Fibroblast of mammary gland (primary cell): ENCODE measurements at places on chromosomes 16 and 17.

DNA sequence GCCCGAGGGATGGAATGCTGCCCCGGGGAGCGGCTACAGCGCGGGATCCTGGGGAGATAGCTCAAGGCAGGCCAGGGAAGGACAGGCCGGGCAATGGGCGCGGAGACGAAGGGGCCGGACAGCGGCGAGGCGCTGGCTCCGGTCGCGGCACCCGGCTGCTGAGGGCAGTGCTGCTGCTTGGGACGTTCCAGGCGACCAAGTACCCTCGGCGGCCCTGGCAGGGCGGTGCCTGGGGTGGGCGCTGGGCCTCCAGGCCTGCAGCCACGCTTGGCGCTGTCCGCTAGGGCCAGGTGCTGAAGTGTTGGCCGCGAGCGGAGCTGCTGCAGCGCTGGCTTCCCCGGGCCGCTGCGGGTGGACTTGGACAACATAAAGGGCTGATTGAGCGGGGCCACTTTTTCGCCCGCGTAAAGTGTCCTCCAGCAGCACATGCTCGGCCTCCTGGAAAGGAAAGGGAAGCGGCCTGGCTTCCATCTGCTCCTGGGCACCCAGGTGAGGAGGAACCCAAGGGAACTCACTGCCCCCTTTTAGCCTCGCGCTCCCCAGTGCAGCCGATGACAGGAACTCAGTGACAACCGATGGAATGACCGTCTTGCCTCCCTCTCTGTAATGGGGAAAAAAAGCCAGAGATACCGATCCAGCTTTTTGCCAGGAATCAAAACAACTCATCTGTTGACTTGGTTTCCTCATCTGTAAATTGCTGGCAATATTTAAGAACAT lies 23.7 kb downstream of the CLEC3A start:
- peak; percentile 14 for DNase-seq

- DNase-seq = peak; percentile 91
Measured at GRCh38 chr17:33469911-33470310, 176.8 kb upstream of the ASIC2 start.

DNA sequence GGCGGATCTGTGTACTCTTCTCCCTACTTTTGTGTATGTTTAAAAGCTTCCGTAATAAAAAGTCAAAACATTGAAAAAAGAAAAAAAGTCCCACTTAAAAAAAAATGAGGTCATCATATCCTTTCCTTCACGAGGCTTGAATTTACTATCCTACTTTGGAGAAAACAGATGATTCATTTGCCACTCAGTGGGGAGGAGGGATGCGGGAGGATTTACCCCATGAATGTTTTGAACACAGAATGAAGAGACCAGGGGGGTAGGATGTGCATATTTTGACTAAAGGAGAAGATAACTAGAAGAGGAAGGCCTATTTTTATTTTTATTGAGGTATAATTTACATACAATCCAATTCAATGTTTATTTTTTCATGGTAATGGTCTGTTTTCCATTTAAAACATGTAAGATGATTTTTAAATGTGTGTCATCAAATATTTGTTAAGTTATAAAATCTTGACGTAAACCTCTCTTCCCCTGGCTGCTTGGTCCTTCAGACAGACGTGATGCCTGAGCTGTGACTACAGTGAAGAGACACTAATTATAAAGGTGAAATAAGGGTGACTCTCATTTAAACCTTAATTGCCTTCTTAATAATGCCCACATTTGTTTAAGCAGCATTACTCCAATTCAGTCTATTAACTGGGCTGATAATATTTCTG lies 135.4 kb upstream of the AXIN2 start:
- DNase-seq = peak; percentile 76

GRCh38 chr17:5832886-5833285 lies 237.3 kb upstream of the WSCD1 start:
- DNase-seq = no peak

DNA sequence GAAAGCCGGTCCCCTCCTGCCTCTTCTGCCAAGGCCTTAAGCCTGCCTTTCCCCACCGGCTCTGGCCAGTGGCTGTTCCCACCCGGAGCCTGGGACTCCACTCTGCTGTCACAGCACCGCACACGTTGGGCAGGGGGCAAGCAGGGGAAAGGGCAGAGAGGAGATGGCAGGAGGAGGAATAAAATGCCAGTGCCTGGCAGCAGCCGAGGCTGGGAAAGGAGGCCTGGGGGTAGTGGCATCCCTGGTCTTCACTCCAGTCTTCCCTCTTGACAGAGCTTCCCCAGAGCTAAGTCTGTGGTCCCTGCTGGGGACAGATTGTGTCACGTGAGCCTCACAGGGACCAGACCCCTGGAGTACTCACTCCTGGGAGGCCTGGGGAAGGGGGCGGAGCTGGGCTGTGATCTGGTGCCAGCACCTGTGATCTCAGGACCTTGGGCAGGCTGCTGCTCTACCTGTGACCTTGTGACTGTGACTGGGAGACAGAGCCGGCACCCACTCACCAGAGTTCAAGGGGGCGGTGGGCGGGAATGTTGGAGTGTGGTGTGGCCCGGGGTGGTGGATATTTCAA lies 97.2 kb upstream of the GSE1 start:
- no peak for DNase-seq

DNA sequence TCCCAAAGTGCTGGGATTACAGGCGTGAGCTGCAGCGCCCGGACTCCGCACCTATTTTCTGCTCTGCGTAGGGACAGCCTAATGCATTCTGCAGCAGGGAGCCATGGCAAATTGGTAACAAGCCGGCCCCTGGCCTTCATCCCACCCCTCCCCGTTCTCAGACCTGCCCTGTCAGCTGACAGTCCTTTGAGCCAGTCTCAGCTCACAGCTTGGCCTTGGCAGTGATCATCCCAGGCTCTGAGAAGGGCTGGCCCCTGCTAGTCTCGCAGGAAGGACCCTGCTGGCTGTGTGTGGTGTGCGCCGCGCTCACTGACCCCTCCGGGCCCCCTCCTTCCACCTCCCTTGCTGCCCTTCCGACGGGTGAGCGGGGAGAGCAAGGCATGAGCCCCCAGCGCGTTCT lies 10.3 kb upstream of the NPTX1 start:
- no peak for DNase-seq

- DNase-seq = no peak
Measured at GRCh38 chr17:46772475-46773220, 45.8 kb downstream of the WNT3 start.

- DNase-seq = no peak
Measured at GRCh38 chr17:61393550-61393903, 6.1 kb upstream of the TBX2 start.

DNA sequence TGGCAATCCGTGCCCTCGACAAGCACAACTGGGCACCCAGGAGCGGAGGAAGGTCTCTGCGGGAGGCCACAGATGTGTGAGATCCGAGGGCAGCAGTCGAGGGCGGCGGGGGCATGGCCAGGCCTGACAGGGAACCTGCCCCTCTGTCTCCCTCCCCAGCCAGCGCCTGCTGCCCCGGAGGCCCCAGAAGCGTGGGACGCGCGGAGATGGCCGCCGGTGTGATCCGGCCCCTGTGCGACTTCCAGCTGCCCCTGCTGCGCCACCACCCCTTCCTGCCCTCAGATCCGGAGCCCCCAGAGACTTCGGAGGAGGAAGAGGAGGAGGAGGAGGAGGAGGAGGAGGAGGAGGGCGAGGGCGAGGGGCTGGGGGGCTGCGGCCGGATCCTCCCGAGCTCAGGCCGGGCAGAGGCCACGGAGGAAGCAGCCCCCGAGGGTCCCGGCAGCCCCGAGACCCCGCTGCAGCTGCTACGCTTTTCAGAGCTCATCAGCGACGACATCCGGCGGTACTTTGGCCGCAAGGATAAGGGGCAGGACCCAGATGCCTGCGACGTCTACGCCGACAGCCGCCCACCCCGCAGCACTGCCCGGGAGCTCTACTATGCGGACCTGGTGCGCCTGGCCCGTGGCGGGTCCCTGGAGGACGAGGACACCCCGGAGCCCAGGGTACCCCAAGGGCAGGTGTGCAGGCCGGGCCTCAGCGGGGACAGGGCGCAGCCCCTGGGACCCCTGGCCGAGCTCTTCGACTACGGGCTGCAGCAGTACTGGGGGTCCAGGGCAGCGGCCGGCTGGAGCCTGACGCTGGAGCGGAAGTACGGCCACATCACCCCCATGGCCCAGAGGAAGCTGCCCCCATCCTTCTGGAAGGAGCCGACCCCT lies 1.7 kb downstream of the PERCC1 start:
- no peak for DNase-seq

DNA sequence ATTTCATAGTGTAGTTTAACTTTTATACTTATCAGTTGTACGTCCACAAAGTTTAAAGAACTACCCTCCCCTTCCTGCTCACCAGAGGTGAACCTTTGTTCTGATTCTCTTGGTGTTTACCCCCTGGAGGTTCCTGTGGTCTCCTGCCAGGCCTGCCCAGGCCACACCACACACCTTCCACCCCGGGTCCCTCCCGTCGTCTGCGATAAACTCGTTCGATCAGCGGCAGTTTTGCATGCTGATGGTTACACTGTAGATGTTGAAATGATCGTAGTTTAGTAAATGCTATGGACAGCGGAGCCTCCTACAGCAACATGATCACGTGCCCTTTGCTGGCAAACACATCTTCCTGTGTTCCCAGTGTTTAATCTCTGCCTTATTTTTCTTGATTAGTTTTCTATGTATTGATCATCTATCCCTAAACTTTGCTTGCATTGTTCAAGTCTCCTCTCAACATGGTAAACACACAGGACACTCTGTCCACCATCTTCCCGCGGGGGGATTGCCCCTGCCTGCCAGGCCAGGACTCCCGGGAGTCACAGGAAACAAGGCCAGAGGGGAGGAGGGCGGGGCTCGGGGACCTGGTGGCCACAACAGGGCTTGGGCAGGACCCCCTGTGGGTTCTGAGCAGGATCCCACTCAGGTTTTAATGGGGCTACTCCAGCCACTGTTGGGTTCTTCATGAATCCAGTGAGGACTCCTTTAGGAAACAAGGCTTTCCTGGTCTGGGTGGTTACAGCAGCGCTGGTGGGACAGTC lies 2.8 kb upstream of the ACSF3 start:
- no peak for DNase-seq

DNA sequence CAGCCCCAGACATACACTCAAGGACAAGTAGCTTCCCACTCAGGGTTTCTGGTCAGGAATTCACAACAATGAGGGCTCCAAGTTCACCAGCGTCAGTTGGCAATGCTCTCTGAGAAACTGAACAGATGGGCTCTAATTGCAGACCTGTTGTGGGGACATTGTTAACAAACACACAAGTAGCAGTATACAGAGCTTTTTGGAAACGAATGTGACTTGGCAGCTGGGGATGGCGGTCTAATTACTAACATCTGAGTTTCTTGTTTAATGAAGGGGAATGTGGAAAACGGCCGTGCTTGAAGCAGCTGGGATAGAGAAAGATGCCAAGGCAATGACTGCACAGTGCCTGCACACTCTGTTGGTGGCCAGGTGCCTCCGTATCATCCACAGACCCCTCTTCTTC lies 316.1 kb upstream of the IRX3 start:
- DNase-seq = peak; percentile 7

DNA sequence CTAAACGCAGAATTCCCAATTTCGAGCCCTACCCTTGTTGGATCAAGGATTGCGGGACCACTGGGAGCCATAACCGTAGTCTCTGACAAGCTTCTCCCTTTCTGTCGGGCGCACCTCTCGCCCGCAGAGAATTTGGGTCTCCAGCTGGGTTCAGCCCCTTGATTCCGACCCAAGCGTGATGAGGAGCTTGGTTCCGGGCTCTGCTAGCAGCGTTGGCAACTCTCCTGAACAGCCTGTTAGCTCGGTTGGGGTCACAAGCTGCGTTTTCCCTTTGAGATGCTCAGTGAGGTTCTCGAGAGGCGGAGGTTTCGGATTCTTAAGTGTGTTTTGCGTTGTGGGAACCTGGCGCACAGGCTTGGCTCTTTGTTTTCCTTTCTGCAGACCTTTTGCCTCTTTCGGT lies 655 bp downstream of the ATXN1L start:
- peak; percentile 21 for DNase-seq

- DNase-seq = peak; percentile 37
Measured at GRCh38 chr16:12661656-12662172, 142.0 kb downstream of the CPPED1 start.

DNA sequence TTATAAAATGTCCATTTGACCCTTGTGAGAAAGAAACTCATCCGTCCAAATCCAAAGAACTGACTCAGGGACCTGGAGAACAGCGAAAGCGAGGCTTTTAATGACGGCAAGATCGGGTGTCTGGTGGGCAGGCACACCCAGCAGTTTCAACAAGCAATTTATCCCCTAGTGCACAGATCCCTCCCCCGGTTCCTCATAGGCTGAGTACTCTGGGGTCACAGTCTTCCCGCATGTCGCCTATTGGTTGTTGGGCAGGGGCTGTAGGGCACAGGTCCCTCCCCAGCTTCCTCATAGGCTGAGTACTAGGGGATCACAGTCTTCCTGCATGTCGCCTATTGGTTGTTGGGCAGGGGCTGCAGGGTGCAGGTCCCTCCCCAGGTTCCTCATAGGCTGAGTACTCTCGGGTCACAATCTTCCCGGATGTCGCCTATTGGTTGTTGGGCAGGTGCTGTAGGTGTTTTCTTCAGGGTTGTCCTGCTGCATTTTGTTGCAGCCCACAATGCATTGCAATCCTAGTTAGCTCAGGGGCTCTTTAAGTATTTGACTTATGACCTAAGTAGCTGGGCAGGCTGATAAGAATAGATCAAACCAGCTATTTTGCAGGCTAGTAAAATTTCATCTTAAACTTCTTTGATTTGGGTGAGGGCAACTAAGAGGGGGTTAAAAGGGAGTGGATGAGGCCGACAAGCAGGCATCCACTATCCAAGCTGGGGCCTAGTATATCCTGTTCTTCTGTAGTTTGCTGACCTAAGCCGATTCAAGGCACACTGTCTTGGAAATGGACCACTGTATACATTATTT lies 3.6 kb upstream of the UTS2R start:
- peak; percentile 10 for DNase-seq

DNA sequence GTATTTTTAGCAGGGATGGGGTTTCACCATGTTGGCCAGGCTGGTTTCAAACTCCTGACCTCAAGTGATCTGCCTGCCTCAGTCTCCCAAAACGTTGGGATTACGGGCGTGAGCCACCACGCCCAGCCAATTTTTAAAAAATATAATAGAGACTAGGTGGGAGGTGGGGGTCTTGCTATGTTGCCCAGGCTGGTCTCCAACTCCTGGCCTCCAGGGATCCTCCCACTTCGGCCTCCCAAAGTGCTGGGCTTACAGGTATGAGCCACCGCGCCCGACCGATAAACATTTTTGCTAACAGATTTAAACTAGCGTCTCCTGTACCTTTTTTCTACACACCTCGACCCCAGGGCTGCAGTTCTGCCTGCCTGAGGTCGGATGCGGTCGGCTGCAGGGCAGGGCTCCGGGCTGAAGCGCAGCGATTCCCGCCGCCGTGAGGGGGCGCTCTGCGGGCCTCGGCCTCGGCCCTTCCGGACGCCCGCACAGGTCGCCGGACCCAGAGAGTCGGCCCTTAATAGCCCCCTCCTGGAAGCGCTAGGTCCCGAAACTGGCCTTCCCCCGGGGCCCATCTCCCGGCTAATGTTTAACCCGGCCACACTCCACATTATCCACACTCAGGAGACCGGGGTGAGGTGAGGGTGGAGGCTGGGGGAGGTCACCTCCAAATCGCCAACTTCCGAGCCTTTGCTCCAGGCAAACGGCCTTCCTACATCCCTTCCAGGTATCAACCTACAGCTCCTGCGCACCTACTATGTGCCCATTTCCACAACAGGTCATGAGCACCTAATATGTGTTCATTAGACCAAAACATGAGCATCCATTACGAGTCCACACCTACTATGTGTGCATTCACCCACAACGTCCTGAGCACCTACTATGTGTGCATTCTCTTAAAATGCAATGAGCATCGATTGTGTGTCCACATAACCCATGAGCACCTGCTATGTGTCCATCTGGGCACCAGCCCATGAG lies 2.0 kb upstream of the GLIS2 start:
- peak; percentile 35 for DNase-seq

GRCh38 chr17:1880851-1881630 lies 51.2 kb downstream of the RPA1 start:
- peak; percentile 18 for DNase-seq
